Activated CD4-positive, CD25-positive, alpha-beta regulatory T cell (primary cell): ENCODE measurements at places on chromosomes 5 and 9.

DNA sequence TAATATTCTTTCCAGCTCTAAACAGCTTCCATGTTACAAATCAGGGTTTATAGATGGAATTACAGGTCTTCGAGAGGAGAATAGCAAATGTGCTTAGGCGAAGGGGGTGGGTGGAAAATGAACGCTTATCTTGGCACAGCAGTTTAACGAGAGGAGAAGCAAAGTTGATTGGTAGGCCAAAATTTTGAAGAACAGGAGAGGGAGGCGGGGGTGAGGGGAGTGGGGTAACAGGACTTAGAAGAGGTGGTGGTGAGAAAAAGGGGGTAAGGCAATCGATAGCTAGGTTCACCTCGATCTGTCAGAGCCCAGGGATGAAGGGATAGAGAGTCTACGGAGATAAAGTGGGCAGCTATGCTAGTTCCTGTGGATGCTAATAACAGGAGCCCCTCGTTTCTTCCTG lies 764 bp downstream of the ANKRA2 start:
- DNase-seq = no peak

GRCh38 chr5:6378766-6379103 lies 388 bp upstream of the MED10 start:
- DNase-seq = no peak

- no peak for DNase-seq
Measured at GRCh38 chr9:96136992-96137670, 164.8 kb downstream of the HSD17B3 start.

GRCh38 chr9:109652112-109652511 lies 127.9 kb upstream of the PALM2AKAP2 start:
- no peak for DNase-seq

DNA sequence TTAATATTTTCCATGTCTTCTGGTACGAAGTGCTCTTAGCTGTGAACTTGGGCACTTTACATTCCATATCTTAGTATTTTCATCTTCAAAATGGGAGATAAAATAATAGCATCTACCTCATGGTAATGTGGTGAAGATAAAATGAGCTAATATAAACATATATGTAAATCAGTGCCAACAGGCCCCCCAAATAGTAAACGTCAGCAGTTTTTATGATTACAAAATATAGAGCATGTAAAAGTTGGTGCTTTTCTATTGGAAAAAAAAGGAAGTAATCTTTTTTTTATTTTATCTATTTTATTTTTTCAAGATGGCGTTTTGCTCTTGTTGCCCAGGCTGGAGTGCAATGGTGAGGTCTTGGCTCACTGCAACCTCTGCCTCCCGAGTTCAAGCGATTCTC lies 291.1 kb upstream of the PRDM9 start:
- DNase-seq = no peak

DNA sequence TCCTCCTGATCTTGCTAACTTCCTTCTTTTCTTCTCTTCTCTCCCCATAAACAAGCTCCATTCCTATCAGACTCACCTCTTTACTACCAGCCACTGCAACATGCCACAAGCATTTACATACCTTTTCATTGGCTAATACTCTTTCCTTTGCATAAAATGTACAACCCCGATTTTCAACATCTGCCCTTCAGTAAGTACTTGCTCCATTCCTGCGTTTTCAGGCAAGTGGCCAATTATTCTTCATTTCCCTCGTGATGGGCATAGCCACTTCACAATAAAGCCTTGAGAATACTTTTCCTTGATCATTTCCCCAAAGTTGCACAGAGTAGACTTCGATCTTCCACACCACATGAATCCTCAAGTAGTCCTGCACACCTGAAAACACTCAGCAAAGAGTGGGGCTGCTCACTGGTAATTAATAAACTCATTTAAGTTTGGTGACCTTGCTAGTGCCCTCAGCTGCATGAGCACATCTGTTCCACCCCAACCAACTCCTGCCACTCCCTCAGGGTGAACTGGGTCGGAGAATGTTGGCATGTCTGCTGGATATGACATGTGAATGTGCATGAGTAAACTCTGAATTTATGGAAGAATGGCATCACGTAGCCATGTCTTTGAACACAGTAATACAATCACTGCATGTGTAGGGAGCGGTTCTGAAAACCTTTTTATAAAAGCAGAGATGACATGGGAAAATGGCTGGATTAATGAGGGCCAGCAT lies 535.8 kb downstream of the SEMA5A start:
- DNase-seq = no peak

DNA sequence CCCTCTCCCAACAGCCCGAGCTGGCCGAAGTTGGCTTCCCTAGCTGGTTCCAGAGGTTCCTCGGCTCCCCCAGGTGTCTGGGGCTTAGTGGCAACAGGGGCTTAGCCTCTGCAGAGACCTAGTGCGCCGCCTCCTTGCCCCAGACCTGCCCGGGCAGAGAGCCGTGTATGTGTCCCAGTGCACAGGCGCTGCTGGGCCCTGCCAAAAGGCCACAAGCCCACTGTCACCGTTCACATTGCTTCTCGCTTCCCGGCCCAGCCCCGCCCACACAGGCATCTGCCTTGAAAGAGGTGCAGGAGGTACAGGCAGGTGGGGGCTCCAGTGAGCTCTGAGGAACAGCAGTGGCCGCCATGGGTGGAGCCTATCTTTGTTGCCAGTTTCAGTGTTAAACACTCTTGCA lies 2.5 kb upstream of the CACFD1 start:
- DNase-seq = no peak

GRCh38 chr9:5418481-5418880 lies 19.2 kb downstream of the PLGRKT start:
- DNase-seq = no peak

DNA sequence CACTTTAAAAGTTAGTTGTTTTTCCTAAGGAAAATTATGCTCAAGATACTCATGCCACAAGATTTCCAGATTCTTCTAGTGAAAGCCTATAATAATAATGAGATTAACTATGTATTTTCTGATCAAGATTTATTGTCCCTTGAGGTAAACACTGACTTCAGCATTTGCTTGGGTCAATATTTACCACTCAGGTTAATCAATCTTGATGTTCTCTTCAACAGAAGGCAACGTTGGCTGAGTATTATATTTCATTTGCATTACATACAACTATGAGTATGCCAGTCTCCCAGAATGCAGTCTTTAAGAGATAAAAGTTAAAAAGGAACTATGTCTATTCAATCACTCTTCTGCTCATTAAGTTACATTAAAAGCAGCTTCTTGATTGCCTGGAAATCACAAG lies 115.6 kb downstream of the GPR21 start:
- no peak for DNase-seq

- DNase-seq = no peak
Measured at GRCh38 chr5:169385636-169386035, 84.7 kb upstream of the SLIT3 start.
